ENCODE measurements at places on chromosomes 4 and X.

DNA sequence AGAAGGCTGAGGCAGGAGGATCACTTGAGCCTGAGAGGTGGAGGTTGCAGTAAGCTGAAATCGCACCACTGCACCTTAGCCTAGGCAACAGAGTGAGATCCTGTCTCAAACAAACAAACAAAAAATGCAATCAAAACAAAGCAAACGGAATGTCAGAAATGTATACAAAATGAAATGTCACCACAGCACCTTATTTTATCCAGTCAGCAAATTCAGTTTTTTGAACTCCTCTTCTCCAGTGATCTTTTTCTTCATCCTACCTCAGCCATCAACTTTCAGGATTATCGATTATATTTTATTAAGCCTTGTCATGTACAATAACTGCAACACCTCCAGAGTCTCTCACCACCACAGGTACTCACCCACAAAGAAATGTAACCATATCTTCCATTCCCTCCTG, 31.1 kb upstream of the HPGDS start:
- DNase-seq = no peak

DNA sequence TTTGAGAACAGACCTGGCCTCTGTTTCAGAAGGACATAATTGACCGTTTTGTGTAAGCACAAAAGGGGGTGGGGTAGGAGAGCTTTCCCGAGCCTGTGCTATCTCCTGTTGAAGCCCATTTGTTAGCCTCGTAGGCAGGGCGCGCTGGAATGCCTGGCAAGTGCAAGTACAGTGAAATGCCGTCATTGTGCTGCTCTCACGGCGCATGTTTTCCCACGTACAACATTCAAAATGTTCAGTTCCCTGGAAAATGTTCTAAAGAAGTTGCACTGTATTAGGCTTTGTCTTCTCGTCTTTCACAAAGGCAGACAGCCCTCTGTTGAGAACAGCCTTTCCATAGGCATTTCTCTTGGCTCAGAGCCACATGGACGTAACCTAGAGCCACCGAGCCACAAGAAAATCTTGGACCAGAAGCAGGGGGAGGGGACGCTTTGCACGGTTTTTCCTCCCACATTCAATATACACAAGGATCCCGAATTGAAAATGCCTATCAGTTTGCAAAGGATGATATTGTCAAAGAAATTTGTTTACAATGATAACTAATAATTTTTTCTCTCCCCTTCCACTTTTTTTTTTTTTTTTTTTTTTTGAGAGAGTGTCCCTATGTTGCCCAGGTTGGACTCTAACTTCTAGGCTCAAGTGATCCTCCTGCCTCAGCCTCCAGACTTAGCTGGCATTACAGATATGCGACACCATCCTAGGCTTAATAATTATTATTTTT, 54.6 kb upstream of the RAPGEF2 start:
- DNase-seq = no peak

DNA sequence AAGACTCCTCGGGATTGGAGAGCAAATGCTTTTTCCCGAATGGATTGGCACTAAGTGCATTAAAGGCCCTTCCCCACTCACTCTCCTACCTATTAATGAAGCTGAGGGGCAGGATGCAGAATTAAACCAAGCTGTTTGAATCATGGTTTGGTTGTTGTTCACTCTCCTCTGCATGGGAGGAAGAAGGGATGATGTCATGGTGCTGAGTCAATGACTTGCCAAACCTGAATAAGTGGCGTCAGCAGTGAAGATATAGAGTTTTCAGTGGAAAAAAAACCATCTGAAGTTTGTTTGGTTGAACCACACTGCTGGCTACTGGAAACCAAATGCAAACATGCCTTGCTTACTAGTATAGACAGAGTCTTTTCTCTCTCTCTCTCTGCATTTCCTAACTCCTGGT, 19.8 kb upstream of the ZXDA start:
- DNase-seq = no peak

GRCh38 chrX:134745636-134746409, 87.6 kb upstream of the PLAC1 start:
- no peak for DNase-seq

GRCh38 chrX:9433596-9433995, 31.3 kb upstream of the TBL1X start:
- DNase-seq = no peak

DNA sequence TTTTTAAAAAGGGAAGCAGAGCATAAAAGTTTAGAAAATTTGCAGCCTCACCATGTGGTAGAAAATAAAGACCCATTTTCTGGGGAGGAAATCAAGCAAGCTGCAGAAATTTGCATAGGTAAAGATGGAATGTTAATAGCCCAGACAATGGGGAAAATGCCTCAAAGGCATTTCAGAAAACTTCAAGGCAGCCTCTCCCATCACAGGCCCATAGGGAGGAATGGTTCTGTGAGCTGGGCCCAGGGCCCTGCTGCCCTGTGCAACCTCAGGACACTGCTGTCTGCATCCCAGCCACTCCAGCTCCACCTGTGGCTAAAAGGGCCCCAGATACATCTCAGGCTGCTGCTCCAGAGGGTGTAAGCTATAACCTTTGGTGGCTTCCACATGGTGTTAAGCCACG, 137.9 kb downstream of the INPP4B start:
- DNase-seq = no peak

DNA sequence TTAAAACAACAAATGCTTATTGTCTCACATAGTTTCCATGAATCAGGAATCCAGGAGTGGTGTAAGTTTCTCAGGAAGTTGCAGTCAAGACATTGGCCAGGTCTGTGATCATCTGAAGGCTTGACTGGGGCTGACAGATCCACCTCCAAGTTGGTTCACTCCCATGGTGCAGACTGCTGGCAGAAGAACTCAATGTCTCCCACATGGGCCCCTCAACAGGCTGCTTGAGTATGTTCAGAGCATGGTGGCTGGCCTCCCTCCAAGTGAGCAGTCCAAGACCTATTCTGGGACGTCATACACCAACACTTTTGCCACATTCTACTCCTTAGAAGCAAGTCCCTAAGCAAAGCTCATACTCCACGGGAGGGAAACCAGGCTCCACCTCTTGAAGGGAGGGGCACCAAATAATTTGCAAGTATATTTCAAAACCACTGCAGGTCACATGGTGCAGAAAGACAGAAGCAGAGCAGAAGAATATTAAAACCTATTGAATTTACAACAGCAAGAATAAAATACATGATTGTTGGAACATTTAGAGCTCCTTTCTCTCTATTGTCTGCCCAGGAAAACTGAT, 35.3 kb downstream of the LGI2 start:
- DNase-seq = no peak

GRCh38 chr4:44701037-44701436, 22.8 kb downstream of the GUF1 start:
- no peak for DNase-seq

DNA sequence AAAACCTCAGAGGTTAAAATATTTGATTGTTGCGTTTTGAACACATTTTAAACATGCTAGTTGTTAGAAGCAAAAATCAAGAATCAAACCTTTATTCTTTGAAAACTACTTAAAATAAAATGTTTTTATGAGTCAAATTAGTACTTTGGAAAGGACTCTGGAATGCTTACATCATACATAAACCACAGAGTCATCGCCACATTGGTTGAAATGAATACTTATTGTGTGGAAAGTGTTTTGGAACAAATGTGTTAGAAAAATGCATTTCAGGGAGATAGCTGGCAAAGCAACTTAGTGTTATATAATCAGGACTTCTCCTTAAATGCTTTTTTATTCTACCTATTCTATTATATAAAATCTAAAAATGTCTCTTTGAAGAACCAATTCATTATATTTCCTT, 49.4 kb upstream of the CAMK2D start:
- DNase-seq = no peak

DNA sequence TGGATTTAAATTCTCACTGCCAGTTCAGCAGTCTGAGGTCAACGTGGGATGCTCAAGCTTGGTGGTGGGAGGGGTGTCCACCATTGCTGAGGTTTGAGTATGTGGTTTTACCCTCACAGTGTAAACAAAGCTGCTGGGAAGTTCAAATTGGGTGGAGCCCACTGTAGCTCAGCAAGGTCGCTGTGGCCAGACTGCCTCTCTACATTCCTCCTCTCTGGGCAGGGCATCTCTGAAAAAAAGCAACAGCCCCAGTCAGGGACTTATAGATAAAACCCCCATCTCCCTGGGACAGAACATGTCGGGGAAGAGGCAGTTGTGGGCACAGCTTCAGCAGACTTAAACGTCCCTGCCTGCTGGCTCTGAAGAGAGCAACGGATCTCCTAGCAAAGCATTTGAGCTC, 14.9 kb upstream of the RRAGB start:
- no peak for DNase-seq

- no peak for DNase-seq
These were observed 14.3 kb downstream of the ZRSR2 start for GRCh38 chrX:15804563-15804962.

DNA sequence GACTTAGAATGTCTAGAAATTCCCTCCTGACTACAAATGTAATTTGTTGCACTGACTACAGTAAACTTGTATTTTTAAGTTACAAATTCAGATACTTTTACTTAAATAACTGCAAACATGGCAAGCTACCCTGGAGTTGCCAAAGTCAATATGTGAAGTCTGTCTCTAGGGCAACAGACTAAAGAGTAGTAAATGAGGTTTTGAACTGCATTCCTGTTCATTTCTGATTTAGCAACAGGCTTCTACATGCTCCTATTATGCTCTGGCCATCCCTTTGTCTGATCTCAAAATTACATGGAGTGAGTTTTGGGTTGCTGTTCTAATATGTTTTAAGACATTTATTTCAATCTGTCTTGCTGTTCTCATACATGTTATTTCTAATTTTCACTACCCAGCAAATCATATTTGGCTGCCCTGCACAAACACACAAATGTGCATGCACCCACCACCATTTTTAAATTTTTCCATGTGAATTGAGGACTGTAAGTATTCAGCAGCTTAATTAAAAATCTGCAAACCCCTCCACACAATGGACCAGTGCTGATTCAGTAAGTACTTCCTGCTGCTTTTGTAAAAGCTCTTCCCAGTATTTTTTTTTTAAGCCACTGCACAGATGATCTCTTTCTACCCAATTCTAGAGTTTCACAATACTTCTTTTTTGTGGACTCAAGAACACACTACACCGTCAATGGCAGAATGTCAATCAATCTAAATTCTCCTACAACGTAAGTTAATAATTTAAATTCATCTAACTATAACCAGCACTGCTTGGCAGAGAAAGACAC, 26.7 kb downstream of the SH3RF1 start:
- no peak for DNase-seq

GRCh38 chrX:154349979-154350378, 24.5 kb downstream of the FLNA start:
- no peak for DNase-seq

GRCh38 chrX:41923978-41924683, 777 bp upstream of the CASK start:
- DNase-seq = peak; percentile 31

DNA sequence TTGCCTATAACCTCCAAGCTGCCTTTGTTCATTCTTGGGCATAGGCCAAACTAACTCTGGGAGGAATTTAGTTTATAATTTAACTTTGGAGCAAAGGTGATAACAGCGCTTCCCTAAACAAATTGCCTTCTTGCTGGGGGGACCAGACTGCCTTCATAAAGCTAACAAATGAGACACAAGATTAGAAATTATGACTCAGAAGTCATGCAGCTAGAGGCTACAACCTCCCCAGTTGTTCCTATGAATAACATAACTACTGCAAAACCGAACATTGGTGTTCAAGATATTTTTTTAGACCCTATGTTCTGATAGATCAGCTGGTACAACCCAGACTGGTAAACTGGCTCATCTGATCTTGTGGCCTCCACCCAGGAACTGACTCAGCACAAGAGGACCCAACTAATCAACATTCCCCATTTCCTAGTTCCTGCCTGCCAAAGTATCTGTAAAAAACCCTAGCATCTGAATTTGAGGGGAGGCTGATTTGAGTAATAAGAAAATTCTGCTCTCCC, 22.0 kb upstream of the TMPRSS11B start:
- DNase-seq = no peak

- peak; percentile 7 for DNase-seq
These were observed at the start of gene IGFBP7 for GRCh38 chr4:57109847-57110639. Gene IGFBP7 (minus strand): TSS chr4:57110385. CDS start chr4:57110351, 34 bp downstream.

GRCh38 chr4:112329672-112330375, 32.7 kb downstream of the ALPK1 start:
- DNase-seq = no peak

DNA sequence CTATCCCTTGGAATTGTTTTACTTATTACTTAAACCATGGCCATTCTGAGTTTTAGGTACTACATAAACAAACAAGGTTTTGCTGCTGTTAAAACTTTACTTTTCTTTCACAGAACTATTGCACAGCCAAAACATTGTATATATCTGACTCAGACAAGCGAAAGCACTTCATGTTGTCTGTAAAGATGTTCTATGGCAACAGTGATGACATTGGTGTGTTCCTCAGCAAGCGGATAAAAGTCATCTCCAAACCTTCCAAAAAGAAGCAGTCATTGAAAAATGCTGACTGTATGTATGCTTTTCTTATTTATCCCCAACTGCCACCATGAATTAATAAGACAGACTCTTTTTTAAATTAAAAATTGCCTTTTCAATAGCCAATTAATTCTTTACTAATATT, 69.8 kb downstream of the CCKAR start:
- DNase-seq = no peak

GRCh38 chr4:28358606-28359005, 1498.0 kb downstream of the STIM2 start:
- no peak for DNase-seq

- DNase-seq = no peak
These were observed 29.9 kb upstream of the GPC4 start for GRCh38 chrX:133444952-133445831.

DNA sequence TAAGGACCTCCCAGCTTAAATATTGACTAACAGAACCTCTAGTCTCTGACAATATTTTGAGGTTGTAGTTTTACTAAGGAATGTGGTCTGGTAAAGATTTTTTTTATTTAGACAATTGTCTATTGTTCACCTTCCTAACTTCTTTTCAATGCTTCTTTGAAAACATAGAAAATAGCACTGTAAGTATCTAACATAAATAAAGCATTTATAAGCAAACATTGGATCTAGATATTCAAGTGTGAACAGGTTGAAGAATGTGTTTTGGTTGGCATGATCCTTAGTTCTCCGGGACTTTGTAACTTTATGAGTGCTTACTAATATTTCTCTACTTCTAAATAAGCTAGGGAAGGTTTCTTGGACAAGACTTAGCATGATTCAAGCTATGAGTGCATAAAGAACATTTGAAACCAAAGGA, 285.4 kb upstream of the ARSJ start:
- no peak for DNase-seq

DNA sequence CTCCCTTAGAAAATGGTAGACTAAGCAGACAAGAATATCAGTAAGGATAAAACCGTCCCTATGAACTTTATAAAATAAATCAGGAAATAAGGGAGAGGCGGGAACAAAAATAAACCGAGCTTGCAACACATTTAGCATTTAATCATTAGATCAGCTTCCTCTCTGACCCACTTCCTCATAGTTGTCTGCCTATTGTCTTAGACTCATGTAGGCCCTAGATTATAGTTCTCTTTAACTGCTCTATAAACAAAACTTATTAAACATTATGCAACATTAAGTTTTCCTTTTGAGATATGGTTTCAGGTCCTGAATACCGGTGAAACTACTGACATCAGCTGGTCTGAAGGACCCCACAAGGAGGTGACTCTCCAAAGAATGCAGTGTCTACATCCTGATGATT, 15.8 kb upstream of the SRD5A3 start:
- no peak for DNase-seq
